ENCODE measurements at places on chromosomes 7 and 10. TPM values are rescaled to one million over a fixed set of nuclear protein-coding genes. Genes with fewer than 3 reads are reported as not detected.

GRCh38 chr10:25753776-25754175, 180.3 kb upstream of the MYO3A start:
- DNase-seq = no peak

The TRPV6 gene
- not detected for polyA plus RNA-seq

DNA sequence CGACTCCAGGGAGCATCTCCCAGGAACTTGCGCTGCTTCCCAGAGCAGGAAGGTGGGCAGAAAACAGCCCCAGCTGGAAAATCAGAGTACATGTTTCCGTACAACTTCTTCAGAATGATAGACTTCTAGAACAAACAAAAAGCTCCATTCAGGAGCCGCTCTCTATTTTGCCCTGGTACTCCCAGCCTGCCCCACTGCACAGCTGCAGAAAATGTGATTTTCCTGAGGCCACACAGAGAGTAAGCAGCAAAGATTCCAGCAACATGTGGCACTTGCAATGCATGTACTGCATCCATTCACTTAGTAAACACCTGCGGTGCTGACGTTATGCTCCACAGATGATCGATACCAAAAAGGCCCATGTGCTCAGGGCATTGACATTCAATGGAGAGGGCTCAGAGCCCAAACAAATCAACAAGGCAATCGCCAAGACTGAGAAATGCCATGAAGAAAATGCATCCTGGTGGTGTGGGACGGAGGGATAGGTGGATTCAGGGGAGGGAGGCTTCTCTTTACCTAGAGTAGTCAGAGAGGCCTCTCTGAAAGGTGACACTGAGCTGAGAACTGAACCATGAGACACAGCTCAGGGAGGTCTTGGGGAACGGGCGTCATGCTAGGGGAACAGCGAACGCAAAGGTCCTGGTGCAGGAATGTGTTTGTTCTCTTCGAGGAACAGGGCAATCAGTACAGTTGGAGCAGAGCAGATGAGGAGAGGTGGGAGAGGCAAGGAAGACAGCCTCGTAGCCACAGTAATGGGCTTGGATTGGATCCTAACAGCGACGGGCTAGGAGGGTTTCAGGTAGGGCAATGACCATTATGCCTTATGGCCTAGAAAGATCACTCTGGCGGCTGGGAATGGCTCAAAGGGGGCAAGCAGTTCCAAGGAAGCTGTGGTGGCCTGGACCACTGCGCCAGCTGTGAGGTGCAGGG, 35.3 kb upstream of the DUSP5 start:
- no peak for DNase-seq

The MRM2 gene
- polyA plus RNA-seq = 14.2 TPM

GRCh38 chr7:64887756-64888508, 15.1 kb upstream of the ZNF273 start:
- no peak for DNase-seq

DNA sequence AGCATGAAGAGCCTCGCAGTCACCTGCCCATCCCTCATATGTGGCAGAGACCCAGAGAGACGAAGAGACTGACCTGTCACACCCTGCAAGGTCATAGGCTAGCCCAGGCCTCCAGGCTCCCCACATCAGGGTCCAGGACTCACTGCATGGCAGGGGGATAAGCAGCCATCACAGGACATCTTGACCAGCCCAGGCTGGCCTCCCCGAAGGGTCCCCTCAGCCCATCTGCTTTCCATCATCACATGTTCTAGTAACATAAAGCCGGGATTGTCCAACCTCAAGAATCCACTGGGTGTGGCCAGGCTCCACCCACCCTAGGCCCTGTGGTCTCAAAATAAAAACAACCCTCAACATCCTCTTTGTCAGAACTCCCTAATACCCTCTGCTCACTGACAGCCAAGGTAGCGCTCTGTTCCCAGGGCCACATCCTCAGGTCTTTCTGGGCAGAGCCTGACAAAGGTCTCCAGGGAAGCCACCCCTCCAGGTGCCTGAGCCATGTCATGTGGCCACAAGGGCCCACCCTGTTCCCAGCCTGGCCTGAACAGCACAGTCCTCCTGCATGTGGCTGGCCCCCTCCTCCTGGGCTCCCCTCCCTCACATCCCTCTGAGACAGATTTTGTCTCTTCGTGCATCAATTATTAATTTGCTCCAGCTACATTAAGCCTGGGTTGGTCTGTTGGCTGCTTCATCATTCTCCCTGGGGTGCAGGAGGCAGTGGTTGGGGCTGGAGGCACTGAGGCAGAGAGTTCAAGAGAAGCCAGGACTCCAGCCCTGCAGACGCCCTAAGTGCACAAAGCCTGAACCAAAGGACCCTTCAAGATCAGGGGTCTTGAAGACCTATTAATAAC, 131.8 kb upstream of the UNC5B start:
- DNase-seq = peak; percentile 1

- no peak for DNase-seq
These were observed 84.7 kb downstream of the CCNY start for GRCh38 chr10:35420827-35421552.

DNA sequence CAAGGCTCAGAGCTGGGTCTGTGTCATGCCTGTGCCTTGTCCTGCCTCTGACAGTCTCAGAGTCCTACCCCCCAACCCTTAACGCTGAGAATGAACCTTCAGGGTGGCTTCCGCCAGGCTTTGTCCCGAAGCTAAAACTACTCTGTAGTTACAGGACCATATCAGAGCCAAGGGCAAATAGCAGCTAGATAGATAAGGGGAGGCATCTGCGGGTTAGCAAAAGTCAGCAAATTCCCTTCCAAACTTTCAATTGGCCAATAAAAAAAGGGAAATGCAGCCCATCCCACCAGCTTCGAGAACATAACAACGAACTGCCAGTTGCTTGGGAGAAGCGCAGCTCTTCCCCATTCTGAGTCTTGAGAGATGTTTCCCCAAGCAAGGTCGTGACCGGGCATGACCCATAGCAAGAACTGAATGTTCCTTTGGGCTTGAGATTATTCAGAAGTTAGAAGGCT, 17.7 kb downstream of the CCL24 start:
- DNase-seq = peak; percentile 53

- no peak for DNase-seq
These were observed 46.2 kb downstream of the AMZ1 start for GRCh38 chr7:2734084-2734686.

GRCh38 chr7:71239586-71240268, 107.8 kb downstream of the GALNT17 start:
- no peak for DNase-seq

The CCL24 gene
- polyA plus RNA-seq = 0.13 TPM

GRCh38 chr7:44215531-44215930, 14.8 kb downstream of the YKT6 start:
- no peak for DNase-seq
